CD8-positive, alpha-beta T cell (primary cell): ENCODE measurements at places on chromosomes 4 and X.

DNA sequence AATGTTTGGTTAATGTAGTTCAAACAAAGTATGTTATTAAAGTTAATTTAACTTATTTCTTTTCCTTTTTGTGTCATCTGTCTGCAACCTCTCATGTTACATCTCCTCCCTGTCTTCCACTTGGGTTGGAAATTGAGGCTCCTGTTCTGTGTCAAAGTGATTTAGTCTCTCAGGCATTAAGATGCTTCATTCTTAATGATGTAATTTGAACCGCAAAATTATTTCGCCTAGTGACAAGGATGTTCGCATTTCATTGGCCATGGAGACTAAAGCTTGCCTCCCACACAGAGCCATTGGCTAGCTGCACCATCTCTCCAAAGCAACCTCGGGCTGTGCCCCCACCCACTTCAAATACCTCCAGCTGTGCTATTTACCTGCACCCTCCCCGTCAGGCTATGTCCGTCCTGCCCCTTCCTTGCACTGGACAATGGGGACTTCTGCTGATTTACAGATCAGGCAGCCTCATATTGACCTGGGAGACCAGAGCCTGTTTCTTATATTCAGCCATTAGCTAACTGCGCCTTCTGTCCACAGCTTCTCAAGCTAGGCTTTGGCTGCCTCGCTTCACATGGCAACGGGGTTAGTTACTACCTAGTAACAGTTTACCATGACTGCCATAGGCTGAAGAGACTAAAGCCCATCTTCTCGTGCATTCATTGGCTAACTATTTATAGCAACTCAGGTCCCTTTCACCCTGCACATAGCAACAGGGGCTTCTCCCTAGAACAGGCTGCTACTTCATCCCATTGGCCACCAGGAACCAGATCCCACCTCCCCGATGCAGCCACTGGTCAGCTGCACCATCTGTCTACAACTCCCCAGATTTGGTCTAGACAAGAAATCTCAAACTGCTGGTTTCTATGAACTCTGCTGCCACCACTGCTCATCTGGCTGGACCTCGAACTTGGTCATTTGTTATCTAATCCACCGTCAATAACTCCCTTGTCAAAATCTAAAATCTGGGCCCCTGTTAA lies 8.6 kb upstream of the ZNF157 start:
- peak; percentile 11 for DNase-seq

- DNase-seq: no peak
These were observed 922.1 kb upstream of the SLIT2 start for GRCh38 chr4:19329631-19330030.

GRCh38 chr4:184263910-184264732 lies 46.4 kb upstream of the ENPP6 start:
- DNase-seq: peak; percentile 87

DNA sequence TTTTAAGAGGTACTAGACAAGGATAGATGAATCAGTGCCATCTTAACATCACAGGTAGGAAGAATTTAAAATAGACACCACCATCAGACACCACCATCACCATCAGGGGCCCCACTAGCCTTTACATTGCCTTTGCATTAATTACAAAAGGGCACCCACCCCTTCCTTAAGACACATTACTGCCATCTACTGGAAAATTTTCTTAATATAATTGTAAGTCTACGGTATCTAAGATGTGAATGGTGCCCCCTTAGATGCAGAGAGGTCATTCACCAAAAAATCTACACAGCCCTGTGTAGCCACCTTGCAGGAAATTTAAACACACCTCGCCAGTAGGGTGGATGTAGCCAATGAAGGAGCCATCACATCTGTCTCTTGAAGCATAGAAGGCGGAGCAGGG lies 184.1 kb downstream of the MID1IP1 start:
- no peak for DNase-seq

- no peak for DNase-seq
These were observed 145.6 kb downstream of the POLA1 start for GRCh38 chrX:24839331-24839730.

DNA sequence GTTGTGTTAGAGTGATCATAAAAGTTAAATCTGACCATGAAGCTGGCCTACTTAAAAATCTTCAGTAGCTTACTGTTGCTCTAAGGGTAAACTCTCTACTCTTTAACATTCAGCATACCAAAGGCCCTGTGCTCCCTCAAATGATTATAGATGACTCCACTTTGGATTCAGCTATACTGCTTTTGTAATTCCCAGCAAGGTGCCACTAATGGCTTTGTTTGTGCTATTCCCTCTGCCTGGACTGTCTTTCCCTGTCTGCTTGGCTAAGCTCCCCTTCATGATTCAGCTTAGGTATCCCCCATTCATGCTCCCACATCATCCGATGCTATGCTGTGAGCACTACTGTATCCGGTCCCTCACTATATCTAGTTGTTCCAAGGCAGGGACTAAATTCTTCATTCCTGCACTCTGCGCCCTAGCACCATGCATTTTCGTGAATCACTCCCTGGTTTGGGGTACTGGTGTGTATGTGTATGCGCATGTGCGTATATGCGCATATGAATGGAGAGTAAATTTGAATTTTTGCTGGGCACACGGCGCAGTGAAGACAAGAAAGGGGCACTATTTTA lies 453 bp upstream of the PBDC1 start:
- DNase-seq: no peak

- DNase-seq: no peak
These were observed 3.3 kb upstream of the RPS4X start for GRCh38 chrX:72280321-72280845.

GRCh38 chr4:26360864-26361263 lies 40.0 kb downstream of the RBPJ start:
- DNase-seq: no peak

DNA sequence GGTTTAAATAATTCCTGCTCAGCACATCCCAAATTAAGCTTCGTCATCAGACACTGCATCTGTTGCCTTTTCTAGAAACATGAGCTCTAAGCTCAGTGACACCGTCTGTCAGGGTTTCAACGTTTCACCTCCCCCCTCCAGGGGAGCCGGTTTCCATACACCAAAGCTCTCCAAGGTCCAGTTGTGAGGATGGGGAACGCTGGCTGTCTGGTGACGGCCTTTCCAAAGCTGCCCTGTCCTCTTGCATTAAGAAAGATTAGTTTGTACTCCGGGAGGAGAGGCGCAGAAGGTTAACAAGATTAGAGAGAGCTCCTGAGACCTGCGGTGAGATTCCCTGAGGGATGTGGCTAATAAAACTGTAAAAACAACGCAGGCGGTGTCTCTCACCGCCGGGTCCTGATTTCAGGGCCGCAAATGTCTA lies 43.2 kb downstream of the ASMT start:
- DNase-seq: peak; percentile 31

GRCh38 chr4:112938461-112939058 lies 110.9 kb upstream of the ANK2 start:
- no peak for DNase-seq

DNA sequence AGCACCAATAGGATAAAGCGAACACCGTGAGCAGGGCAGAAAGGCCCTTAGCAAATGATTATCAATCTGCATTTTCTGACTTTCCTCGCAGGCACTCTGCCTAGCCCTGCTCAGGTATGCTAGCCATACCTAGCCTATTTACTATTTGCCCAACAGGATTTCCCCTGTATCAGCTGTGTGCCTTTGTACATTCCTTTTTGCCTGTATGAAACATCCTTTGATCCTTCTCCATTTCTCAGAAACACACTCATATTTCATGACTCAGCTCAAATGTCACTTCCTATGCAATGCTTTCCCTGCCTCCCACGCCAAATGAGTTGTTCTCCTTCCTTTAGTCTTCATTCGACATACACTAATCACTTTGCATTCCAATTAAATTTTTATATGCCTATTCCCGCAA lies 37.2 kb downstream of the PCDH7 start:
- DNase-seq: no peak

- no peak for DNase-seq
These were observed 469.2 kb upstream of the DIPK2B start for GRCh38 chrX:45669715-45670340.

DNA sequence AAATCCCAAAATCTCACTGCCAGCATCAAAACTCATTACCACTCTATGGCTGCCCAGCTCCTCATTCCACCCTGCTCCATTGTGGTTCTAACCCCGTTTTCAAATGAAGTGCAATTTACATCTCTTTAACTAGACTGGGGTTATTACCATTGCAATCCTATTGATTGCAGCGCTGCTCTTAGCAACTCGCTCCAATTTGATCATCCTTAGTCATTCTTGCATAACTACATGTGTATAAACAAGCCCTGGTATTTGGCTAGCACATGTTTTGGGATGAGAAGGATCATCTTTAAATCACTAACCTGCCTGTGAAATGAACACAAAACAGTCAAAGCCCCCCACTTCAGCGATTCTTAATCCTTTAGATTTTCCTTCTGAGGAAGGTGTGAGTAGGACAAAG lies 340.1 kb upstream of the PPARGC1A start:
- no peak for DNase-seq

DNA sequence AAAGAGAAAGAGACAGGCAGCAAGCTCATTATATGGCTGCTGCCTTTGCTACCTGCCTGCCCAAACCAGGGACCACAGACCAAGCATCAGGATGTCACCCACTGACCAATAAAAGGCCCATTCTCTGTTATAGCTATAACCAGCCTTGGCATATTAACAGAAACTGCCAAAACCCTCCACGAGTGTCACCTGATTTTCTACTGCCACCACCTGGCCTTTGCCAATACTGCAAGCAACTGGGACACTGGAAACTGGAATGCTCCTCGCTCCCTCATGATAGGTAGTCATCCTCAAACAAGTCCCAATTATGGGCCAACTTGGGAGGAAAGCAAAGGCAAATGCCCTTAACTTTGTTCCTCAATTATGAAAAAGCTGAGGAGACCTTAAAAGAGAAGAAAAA lies 76.0 kb downstream of the SPIN4 start:
- peak; percentile 0 for DNase-seq

- no peak for DNase-seq
These were observed 86.3 kb downstream of the CEP44 start for GRCh38 chr4:174369985-174370384.

GRCh38 chr4:70901607-70901983 lies 574 bp upstream of the MOB1B start:
- no peak for DNase-seq

DNA sequence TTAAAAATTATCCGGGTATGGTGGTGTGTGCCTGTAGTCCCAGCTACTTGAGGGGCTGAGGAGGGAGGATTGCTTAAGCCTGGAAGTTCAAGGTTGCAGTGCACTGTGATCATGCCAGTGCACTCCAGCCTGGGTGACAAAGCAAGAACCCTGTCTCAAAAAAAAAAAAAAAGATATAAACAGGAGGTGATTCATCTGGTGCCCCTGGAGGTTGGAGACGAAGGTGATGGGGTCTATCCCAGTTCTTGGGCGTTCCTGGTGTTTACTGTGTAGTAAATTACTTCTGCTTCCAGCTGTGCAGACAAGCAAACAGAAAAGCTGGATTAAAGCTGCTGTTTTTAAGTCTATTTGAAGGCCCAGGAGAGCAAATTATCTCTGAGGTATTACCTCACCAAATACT lies 19.9 kb downstream of the GPKOW start:
- DNase-seq: no peak

DNA sequence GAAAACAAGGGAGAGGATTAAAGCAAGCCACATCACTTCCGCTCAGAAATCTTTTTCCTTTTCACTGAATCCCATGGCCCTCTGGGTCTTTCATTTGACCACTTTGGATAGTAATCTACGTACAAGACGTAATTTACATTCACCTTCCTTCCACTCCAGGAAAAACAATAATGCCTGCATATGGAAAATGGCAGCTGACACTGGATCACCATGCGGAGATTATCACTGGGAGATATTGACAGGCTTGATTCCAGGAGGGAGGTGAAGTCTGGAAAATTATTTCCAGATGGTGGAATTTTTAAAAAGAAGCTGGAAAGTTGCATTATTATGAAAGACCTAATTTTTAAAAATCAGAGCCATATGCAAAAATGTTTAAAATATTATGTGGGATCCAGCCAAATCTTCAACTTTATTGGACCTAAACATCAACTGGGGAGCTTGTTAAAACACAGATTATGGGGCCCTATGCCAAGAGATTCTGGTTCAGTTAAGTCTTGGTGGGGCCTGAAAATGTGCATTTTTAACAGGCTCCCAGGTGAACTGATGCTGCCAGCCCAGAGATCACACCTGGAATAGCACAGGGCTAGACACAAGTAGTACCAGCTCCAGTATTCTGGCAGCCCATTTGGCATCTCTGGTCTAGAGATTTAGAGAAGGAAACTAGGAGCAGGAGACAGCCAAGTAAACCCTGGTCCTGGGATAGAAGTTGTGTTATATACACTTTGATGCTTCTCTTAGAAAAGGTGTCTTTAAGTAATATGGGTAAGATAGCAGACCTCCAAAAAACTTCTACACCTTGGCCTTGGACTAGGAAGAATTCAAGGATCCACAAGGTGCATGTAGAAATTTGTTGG lies 290.3 kb upstream of the LDB2 start:
- no peak for DNase-seq

DNA sequence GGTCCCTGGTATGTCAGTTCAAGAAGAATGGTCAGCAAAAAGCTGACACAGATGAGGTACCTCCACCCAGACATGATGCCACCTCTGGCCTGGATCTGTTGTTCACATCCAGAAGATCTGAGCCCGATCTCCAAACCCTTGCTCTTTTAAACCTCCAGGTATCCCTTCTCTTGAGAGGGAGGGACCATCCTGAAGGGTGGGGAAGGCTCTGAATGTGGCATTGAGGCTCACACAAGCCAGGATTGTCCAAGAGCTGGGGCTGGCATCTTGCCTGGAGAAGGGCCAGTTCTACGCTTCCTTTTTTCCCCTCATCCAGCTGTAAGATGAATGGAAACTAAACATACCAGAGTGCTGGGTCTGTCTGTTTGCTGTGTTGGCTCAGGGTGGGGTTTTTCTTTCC lies at the start of gene ITIH6:
TSS of gene ITIH6 (minus strand) at position 119 of the 400 bp plus-strand sequence. CDS start at position 74, 45 bp downstream.
- no peak for DNase-seq
